ENCODE measurements at places on chromosomes 13 and 19. TPM values are rescaled to one million over a fixed set of nuclear protein-coding genes. Genes with fewer than 3 reads are reported as not detected.

The RASGRP4 gene
- not detected for total RNA-seq

DNA sequence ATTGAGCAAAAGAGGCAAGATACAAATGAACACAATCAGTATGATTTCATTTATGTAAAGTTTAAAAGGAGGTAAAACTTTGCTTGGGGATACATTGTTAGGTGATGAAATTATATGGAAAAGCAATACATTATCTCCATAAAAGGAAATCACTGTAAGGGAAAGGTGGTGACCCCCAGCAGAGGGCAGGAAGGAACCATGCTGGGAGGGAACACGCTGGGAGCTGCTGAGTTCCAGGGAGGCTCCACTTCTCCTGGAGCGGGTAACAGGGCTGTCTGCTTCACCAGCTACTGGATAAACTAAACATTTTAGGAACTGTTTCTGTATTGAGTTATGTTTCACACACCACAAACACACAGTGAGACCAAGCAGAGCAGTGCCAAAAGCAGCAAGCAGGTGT is 91.2 kb downstream of the KATNAL1 start:
- DNase-seq: no peak

The LILRA1 gene
- not detected for total RNA-seq

GRCh38 chr19:13100841-13101589 is 1.6 kb downstream of the LYL1 start:
- no peak for DNase-seq

The LILRB2 gene
- total RNA-seq: not detected

The LILRB5 gene
- not detected for total RNA-seq

The CARM1 gene
- total RNA-seq: 17.2 TPM

The CEACAM3 gene
- total RNA-seq: not detected

- no peak for DNase-seq
Measured at GRCh38 chr13:25691654-25692053, 319.9 kb downstream of the ATP8A2 start.

GRCh38 chr19:51139299-51140014 is 2.6 kb upstream of the SIGLEC7 start:
- no peak for DNase-seq

The TEKTIP1 gene
- not detected for total RNA-seq

DNA sequence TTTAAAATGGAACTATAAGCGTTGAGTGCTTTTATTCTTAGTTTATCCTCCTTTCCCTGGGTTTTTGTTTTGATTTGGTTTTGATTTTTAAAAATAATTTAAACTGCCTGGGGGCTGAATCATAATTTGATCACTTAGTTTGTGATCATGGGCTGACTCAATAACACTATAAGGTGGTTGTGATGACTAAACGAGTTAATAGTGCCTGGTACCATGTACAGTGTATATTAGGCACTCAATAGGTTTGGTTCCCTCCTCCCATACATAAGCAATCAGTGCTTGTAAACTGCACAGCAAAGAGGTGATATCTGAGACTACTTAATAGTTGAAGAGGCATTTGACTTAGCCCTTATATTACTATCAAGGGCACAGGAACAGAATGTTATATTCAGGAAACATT is 200.9 kb upstream of the RFC3 start:
- no peak for DNase-seq

DNA sequence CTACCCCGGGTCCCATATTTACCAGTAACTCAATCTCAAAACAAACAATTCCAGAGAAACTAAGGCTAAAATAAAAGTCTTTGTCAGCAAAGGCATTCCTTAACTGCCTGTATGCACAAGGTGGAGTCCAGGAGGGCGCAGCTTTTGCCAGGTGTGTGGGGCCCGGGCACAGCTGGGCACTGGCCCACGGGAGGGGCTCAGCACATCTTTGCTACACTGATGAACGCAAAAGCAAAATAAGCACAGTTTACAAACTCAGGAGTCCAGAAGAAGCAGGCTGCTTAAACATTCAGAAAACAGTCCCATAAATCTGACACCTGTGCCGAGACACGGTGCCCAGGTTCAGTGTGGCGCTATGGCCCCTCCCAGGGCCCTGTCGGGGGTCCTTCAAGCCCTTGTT is 70.8 kb downstream of the SLC7A1 start:
- no peak for DNase-seq

- DNase-seq: no peak
Measured at GRCh38 chr13:113220141-113220598, 10.8 kb downstream of the CUL4A start.

GRCh38 chr13:23763318-23763717 is 125.9 kb downstream of the MIPEP start:
- DNase-seq: peak; percentile 26

The MFSD12 gene
- 79.9 TPM for total RNA-seq

The URAD gene
- total RNA-seq: not detected

- DNase-seq: no peak
Measured at GRCh38 chr19:19443902-19444680, 38.6 kb downstream of the GATAD2A start.

DNA sequence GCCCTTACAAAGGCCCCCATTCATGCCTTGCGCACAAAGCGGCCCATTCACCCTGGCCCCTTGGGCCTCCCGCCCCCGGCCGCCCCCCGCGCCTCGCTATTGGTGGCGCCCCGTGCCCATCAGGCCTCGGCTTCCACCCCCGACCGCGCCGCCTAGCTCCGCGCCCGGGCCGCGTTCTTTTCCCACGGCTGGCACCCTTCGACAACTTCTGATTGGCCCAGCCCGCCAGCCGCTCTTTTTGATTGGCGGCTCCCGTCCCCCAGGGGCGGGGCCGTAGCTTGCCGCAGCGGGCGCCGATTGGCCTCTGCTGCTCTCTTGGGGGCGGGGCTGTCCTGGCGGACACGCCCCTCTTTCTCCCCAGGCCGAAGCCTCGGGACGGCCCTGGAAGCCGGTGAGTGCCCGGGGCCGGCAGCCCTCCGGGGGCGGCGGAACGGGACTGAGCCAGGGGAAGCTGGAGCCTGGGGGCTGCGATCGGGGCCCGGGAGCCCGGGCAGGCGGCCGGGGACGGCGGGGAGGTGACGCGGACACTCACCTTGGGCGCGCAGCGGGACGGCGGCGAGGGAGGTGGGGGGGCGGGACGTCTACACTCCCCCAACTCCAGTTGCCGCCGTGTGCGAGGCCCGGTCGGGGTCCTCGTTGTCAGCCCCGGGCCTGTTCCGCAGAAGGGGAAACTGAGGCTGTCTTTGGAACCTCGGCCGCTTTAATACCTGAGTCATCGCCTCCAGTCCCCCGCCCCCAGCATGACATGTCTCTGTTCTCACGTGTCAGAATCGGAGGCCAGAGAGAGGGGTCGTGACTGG is at the start of gene MYH14:
MYH14 (plus strand) TSS at position 342 of the 800 bp plus-strand sequence. CDS start 6,744 bp downstream, outside the sequence.
- DNase-seq: peak; percentile 3

- DNase-seq: no peak
Measured at GRCh38 chr13:55359067-55359466, 1781.7 kb upstream of the PRR20A start.

DNA sequence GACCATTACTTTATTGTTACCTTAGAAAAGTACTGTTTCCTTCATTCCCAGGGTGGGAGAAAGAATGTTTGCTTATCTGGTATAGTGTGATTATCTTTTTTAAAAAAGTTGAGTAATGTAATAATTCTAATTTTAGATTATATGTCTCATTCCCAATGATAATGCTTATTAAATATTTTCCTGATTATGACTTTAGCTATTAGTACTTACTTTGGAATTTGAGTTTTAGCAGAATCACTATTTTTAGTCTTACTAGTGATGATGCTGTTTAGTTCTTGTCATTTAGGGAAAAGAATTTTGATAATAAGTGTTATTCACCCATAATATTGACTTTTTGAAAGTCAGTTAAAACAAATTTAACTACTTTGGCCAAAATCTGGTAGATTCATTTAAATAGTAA is 95.2 kb downstream of the FRY start:
- no peak for DNase-seq

GRCh38 chr19:5690955-5691821 is 1.1 kb downstream of the RPL36 start:
- peak; percentile 54 for DNase-seq

The GGN gene
- total RNA-seq: under 0.01 TPM

The COMP gene
- total RNA-seq: 0.17 TPM

DNA sequence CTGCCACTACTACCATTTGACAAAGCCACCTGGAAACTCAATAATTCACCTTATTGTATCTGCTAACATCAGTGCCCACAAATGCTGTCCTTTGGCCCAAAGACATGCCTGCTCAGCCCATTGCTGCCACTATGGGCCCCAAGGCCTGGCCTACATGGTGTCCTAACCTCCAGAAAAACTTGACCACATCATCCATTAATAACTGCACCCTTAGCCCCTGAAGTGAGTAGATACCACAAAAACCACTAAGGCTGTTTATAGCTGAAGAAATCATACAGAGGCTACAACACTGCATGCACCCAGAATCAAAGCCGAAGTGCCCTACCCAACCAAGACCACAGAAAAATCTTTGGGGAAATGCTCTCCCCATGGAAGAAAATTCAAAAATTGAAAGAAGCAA is 932.8 kb upstream of the SLITRK6 start:
- no peak for DNase-seq

DNA sequence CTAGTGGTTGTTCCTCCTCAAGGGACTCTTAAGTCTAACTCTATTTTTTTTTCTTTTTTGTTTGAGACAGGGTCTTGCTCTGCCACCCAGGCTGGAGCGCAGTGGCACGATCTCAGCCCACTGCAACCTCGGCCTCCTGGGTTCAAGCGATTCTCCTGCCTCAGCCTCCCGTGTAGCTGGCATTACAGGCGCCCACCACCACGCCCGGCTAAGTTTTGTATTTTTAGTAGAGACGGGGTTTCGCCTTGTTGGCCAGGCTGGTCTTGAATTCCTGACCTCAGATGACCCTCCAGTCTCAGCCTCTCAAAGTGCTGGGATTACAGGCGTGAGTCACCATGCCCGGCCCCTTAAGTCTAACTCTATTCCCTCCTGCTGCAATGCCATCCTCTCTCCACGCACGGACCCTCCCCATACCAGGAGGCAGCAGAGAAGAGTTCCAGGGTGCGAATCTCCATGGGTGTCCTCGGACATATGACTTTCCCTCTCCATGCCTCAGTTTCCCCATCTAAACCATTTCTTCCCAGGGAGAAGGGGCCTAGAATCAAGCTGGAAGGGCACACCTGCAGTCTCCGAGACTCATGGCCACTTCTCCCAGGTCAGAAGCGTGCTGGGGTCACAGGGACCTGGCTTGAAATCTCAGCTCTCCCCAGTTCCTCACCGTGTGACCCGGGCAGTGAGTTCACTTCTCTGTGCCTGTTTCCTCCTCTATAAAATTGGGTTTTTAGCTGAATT is 6.0 kb upstream of the BCL3 start:
- no peak for DNase-seq
